ENCODE measurements at places on chromosomes 2 and 18. TPM values are rescaled to one million over a fixed set of nuclear protein-coding genes. Genes with fewer than 3 reads are reported as not detected.

Gene RTP5
- not detected for total RNA-seq

Gene ANKZF1
- 21.3 TPM for total RNA-seq

Gene NPAS2
- 0.07 TPM for total RNA-seq

Gene PRKAG3
- total RNA-seq: not detected

Gene TNP1
- total RNA-seq: not detected

Gene EGR4
- not detected for total RNA-seq

Gene HRH4
- total RNA-seq: 0.16 TPM

Gene GPBAR1
- not detected for total RNA-seq

Gene NBAS
- total RNA-seq: 27.9 TPM

- DNase-seq: no peak
Observed at GRCh38 chr2:239678666-239679296, 278.0 kb upstream of the HDAC4 start.

- no peak for DNase-seq
Observed at GRCh38 chr18:62018759-62019041, 125.9 kb upstream of the RNF152 start.

GRCh38 chr2:170375192-170375591, 197.2 kb downstream of the MYO3B start:
- no peak for DNase-seq

- no peak for DNase-seq
Observed at GRCh38 chr2:222795450-222796357, 65.1 kb upstream of the ACSL3 start.

GRCh38 chr2:239181903-239182581, 218.8 kb downstream of the HDAC4 start:
- DNase-seq: no peak

DNA sequence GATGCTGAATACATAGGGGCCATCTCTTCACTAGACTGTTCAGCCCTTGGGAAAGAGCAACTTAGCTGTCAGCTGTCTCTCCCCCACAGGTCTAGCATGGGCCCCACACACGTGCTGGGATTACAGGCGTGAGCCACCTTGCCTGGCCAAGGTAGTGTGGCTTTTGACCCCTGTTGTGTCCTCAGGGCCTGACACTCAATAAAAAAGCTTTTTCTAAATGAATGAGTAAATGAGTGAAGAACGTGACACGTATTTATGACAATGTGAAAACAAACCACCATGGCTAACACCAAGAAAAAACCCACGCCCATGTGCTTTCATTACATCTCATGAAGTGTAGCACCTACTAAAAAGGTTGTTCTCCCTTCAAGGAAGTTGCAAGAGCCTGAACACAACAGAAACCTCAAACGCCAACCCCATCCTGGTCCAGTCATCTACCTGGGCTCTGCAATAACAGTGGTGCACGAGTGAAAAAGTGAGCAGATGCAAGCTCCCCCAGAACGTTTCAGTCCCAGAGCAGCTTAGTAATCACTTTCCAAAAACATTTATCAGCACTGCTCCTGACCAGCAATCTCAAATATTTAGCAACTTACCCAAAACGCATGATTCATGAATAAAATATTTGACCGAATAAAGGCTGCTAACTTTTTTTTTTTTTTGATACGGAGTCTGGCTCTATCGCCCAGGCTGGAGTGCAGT, 3.4 kb downstream of the WDFY1 start:
- no peak for DNase-seq

GRCh38 chr18:8802017-8802672, 96.8 kb downstream of the MTCL1 start:
- DNase-seq: no peak

DNA sequence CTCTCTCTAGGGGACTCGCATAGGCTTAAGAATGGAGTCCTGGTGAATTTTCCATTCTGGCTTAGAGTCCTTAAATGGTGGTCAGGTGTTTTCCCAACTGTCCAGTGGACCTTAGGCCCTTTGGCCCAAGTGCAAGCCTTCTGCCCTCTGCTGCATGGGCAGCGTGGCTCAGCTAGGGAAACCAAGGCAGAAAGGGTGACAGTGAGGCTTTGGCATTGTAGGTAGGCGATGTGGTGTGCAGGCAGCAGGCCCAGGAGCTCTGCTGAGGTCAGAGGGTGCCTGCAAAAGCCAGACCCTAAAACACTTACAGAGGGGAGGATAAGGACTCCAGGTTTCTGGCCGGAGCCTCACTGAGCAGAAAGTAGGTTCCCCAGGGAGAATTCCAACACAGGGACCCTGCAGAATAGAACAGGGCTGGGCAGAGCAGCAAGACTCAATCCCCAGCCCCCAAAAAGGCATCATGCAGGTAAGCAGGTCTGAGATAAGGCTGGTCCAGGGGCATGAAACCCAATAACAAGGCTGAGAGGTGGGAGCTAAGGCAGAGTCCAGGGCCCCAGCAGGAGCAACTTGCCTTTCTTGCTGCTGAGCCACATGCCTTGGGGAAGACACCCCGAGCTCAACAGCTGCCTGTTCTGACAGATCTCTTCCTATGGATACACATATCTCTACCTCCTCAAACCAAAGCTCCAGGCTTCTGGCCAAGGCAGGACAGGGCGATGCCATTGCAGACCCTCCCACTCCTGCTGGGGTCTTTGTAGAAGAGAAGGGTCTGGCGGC, 199.7 kb downstream of the TNS1 start:
- no peak for DNase-seq

DNA sequence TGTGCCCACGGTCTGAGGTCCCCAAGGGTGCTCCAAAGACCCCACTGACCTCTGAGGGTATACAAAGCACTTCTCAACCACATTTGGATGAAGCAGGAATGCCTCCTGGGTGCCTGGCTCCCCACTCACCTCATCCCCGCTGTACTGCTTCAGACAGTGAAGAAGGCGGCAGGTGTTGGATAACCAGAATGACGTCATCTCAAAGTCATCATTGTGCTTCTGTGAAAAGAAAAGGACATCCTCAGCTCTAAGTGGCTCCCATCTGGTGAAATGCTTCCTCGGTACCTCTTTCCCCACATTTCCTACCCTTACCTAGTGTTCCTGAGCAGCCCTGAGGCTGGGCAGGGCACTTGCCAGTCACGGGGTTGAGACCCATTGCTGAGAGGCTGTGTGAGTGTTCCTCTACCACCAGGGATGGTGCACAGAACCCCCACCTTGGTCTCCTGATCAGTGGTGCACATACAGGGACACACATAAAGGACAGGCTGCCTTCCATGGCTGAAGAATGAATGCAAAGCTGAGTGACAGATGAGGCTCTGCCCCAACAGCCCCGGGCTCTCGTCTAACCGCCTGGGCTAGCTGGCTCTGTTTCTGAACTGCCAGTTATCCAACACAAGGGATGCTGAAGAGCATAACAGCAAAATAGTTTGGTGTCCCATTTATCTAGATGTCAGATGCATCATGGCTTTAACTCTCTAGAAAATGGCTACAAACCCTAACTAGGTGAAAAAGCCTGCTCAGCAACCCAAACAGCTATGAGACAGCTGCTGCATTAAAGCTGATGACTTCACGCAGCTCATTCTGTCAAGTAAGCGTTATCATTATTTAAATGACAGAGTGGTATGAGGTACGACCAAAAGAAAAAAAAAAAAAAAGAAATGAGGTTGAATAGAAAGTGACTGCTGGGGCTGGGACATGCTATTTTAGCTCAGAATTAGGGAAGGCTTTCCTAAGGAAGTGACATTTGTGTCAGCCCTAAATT, 28.2 kb upstream of the ACAA2 start:
- DNase-seq: no peak

DNA sequence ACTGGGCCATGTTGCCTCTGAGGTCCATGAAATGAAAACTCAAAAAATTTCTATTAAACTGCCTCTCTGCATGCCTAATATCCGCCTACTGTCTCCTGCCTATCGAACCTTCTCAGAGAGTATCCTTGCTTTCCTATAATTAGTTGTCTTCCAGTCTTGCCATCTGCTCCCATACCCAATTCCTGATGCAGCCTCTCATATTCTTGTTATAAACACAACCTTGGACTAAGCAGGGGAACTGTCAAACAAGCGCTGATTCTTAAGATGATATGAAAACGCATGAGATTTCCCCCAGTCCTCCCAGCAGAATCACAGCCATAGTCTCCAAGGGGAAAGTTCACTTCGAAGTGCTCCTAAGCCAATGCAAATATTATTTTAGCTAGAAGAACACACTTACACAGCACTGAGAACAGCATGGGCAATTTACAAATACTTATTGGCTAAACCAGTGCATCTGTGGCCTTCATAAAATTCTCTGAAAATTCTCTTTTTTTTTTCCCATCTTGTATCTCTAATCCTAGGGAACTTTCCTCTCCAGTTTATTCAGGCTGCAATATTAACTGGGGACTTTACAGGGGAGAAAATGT, 471.6 kb downstream of the MBD2 start:
- no peak for DNase-seq

- DNase-seq: no peak
Observed at GRCh38 chr2:86764661-86765309, 25.9 kb downstream of the CD8A start.

- no peak for DNase-seq
Observed at GRCh38 chr18:48468151-48468550, 59.0 kb upstream of the ZBTB7C start.

- peak; percentile 39 for DNase-seq
Observed at GRCh38 chr18:45777393-45777792, 48.1 kb upstream of the SIGLEC15 start.

- no peak for DNase-seq
Observed at GRCh38 chr18:63883617-63884016, 3.9 kb upstream of the SERPINB2 start.

GRCh38 chr2:23042216-23042906, 342.6 kb upstream of the KLHL29 start:
- DNase-seq: peak; percentile 84

DNA sequence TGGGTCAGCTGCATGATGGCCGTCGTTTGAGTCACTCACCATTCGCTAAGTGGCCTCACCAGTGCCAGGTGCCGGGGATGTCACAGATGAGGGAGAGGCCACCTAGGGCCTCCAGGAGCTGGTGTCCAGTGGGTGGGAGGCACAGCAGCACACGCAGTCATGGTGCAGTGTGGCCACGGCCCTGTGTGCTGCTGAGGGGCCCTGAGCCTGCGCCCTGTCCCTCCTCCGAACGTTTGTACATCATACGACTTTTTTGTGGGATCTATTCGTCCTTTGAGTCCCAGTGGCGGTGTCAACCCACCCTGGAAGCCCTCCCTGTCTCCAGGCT, 30.1 kb upstream of the ODC1 start:
- DNase-seq: no peak

- no peak for DNase-seq
Observed at GRCh38 chr2:151357359-151357758, at the start of gene TNFAIP6. Gene TNFAIP6 (plus strand): TSS chr2:151357592. CDS start chr2:151357667, 75 bp downstream.

GRCh38 chr2:82268446-82268845, 1963.9 kb upstream of the LRRTM1 start:
- no peak for DNase-seq

- no peak for DNase-seq
Observed at GRCh38 chr2:140013545-140014203, 1233.5 kb upstream of the NXPH2 start.

DNA sequence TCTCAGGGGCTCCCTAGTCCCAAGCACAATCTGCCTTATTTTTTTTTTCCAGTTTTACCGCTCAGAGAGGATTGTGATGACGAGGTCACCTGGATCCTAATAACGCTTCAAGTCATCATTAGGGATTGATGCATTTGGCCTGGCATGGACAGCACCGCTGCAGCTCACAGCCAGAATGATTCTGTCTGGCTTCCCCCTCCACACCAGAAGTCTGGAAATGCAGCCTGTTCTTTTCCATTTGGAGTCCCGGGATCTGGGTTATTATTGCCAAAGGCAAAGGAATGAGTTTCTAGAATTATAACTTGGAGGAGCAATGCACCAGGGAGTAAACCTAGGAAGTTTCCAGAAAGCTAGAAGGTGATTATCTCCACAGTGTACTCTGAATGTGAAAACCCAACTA, 81.1 kb upstream of the TAF1B start:
- no peak for DNase-seq

GRCh38 chr2:188937228-188938220, 36.6 kb upstream of the COL3A1 start:
- DNase-seq: no peak

- no peak for DNase-seq
Observed at GRCh38 chr2:200749631-200750322, 61.9 kb upstream of the BZW1 start.

- no peak for DNase-seq
Observed at GRCh38 chr18:30385684-30386083, 656.9 kb downstream of the DSC3 start.

DNA sequence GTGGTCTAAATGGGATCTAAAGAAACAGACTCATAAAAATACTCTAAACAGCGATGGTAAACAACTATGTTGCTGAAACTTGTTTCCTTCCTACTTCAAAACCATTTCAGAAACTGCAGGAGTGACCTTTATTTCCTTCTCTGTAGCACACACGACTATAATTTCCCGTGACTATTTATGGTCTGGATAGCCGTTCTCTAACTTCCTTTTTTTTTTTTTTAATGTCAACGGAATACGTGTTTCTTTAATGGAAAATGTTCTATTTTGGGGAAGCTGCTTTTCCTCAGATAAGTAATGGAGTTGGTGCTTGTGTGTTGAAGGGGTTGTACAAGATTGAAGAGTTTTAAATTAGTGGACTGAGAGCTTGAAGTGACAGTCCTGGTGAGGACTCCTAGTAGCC, 224.1 kb downstream of the PHLPP1 start:
- DNase-seq: no peak

- DNase-seq: no peak
Observed at GRCh38 chr2:63225964-63226686, 175.5 kb downstream of the OTX1 start.

- no peak for DNase-seq
Observed at GRCh38 chr2:215883799-215884198, 129.6 kb downstream of the MREG start.

DNA sequence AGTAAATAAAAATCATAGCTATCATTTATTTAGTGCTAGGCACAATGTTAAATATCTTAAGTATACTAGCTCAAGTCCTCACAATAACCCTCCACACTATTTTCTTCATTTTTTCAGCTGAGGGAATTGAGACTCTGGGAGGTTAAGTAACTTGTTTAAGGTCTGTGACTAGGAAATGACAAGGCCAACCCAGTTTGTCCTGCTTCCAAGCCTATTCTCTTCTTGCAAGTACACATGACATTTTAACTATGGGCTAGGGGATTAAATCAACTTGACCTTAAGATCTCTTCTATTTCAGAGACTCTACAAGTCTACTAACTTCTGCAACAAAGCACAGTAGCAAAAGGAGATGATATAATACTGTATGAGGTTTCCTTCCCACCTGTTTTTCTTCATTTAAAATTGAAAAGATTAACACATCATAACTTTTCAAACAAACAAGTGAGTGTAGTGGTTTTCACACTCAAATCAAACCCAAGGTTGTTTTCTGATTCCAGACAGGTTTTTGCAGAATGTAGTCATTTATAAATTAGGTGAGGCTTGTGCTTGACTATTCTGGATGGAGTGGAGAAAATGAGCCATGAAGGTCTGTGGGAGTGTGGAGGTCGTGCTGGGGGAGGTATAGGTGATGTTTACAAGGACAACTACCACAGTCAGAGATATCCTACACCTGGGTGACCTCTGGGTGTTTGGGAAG, 57.0 kb downstream of the CD28 start:
- no peak for DNase-seq

GRCh38 chr2:231946241-231946814, 15.2 kb upstream of the DIS3L2 start:
- no peak for DNase-seq

- DNase-seq: no peak
Observed at GRCh38 chr2:170743530-170744239, 26.5 kb upstream of the ERICH2 start.

- DNase-seq: no peak
Observed at GRCh38 chr2:241274127-241274526, 41.3 kb downstream of the HDLBP start.

- no peak for DNase-seq
Observed at GRCh38 chr2:204483608-204484081, 61.6 kb upstream of the PARD3B start.

- DNase-seq: no peak
Observed at GRCh38 chr2:59314031-59314766, 1073.1 kb upstream of the FANCL start.

All from MG63 (cell line).